ENCODE measurements at places on chromosomes 2 and 18.

GRCh38 chr18:6414723-6415417, at the start of gene L3MBTL4:
Gene L3MBTL4, minus strand, starts transcription at chr18:6414911. Its CDS starts 103,286 bp downstream, at chr18:6311625.
- no peak for DNase-seq

DNA sequence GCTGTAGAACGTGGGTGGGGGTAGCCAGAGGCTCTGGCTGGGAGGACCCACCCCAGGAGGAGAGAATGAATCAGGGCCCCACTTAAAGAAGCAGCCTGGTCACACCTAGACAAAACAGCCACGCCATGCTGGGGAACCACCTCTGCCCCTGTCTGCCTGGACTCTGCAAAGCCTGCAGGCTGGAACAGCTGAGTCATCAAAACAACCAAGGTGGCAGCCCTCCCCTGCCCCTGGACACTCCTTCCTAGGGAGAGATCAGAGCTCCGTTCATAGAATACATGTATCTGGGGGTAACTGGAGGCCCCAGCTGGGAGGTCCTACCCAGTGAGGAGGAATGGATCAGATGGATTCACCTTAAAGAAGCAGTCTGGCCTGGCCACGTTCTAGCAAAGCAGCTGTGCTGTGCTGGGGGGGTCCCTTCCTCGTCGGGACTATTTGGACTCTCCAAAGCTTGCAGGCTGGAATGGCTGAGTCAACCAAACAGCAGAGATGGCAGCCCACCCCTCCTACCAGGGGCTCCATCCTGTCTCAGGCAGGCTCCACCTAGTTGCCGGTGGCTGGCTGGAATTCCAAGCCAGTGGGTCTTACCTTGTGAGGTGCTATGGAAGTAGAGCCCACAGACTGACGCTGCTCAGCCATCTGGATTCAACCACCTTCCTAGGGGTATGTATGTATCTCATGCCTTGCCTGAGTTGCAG, 50.5 kb upstream of the NT5C1B start:
- no peak for DNase-seq

- no peak for DNase-seq
These were observed 214.7 kb downstream of the SEPTIN10 start for GRCh38 chr2:109399066-109399465.

GRCh38 chr2:205496772-205497171, 185.5 kb upstream of the NRP2 start:
- DNase-seq, result no peak

GRCh38 chr2:11738589-11739436, 7.6 kb upstream of the LPIN1 start:
- no peak for DNase-seq
